ENCODE measurements at places on chromosomes 13 and 19. TPM values are rescaled to one million over a fixed set of nuclear protein-coding genes. Genes with fewer than 3 reads are reported as not detected.
A peak's percentile ranks its signal among the peaks of the same experiment; 100 is the strongest.

DNA sequence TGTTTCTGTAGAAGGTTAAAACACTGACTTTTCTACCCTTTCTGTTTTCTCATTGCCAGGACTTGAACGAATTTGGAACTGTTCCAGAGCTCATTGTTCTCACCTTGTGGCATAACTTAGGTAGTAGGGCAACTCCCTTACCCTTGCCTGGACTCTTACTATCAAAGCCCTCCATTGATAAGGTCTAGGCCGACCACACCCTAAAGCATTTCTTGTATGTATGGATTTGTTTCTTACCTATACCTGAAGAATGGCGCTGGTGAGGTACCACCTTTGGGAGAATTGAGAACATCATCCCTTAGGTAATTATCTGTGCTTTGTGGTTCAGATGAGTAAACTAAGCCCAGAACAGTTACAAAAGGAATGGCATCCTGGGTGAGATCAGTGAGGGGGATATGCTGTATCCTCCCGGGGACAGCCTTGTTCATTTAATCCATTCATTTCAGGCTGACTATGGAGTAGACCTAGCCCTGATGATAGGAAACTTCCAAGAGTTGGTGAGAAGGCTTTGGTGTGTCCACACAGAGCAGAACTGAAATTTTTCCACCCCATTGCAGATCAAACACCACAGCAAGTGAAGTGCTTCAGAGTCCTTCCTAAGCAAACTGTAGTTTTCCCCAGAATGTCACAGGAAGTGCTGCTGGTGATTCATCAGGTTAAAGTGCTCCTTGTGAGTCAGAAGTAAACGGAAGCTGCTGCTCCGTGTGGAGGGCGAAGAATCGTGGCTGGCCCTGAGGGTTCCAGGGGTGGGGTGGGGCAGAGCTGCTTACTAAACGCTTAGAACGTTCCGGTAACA is 113.0 kb downstream of the TEX26 start:
- peaks cover 8% of the 10 kb centered on the region for H3K4me1 ChIP-seq
- H3K27ac ChIP-seq, result peak overlapping the region; percentile 92
- H3K36me3 ChIP-seq, result no peaks in the 10 kb centered on the region

- DNase-seq, result peak; percentile 2
- H3K27me3 ChIP-seq, result no peaks in the 10 kb centered on the region
- H3K27ac ChIP-seq, result no peak overlapping the region
- H3K4me3 ChIP-seq, result no peak overlapping the region
- no peaks in the 10 kb centered on the region for H3K36me3 ChIP-seq
- H3K4me1 ChIP-seq, result no peaks in the 10 kb centered on the region
Observed at GRCh38 chr13:59906413-59907049, 257.2 kb downstream of the DIAPH3 start.

Gene ZNF846
- total RNA-seq, result 8.0 TPM

Gene LGI4
- total RNA-seq, result 0.42 TPM

Gene FLT1
- total RNA-seq, result not detected
